ENCODE measurements at places on chromosomes 7 and 10.

DNA sequence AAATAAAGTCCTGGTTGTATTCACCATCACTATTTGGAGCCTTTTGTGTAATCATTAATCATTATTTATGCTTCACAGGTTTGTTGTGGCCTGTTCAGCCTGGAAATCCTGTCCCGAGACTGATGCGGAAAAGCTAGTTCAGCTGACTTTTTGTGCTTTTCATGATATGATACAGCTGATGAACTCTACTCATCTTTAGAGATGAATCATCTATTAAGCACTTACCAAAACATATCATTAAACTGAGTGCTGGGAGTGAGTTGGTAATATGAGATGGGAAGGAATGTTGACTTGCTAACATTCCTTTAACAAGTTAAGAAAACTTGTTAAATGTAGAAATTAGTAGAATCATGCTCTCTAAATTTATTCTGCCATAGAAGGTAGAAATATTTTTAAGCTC lies 53.0 kb downstream of the CROT start:
- no peak for DNase-seq

GRCh38 chr10:70221030-70221429 lies 12.2 kb downstream of the PPA1 start:
- no peak for DNase-seq

DNA sequence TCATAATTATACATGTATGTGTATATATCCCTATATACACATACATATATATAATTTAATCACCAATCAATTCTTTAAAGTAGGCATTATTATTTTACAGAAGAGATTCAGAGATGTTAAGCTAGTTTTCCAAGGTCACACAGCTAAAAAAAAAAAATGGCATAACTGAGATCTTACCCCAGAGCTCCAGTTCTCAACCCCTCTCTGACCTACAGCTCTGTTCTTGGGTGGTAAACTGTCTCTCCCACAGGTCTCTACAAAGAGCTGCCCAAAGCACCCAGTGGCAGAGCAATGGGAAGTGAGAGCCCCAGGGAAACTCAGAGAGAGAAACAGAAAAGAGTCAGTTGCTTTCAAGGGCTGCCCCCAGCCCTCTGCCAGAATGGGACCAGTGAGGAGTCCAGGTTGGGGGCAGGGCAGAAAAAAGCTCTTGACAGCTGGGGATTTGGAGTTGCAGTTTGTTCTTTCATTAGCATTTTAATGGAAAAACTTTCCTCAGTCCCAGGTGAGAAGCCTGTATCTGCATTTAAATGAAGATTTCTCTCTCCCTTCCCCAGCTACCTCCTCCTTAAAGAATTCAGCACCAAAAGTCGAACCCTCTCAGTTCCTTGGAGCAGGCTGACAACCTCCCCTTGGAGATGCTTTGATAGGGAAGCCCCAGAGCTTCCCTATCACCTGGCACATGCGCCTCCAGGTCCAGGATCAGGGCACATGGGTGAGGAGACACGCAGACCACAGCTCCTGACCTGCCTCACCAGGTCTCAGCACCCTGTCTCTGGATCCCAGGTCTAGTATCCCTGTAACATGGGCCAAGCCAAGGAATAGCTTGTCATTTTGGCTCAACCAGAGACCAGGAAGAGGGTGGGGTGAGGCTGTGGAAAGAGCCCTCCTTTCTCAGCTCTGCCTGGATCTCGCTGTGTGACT lies 388.1 kb downstream of the PLXNA4 start:
- no peak for DNase-seq

GRCh38 chr7:15279640-15280039 lies 282.2 kb downstream of the AGMO start:
- DNase-seq, result no peak

GRCh38 chr7:70325509-70326101 lies 727.3 kb downstream of the AUTS2 start:
- DNase-seq, result no peak

DNA sequence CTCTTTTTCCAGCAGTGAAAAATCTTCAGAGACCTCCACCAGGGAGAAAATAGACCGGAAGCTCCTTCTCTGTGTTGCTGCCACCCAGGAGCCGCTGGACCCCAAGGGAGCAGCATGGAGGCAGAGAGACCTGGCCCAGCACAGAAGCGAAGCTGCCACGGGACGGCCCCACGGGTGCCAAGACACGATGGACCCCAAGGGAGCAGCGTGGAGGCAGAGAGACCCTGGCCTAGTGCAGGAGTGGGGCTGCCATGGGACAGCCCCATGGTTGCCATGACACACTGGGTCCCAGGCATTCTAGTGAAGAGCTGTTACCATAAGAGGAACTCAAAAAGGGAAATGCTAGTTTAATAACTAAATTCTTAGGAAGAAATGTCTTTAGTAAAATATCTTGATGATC lies 186.3 kb downstream of the PTPRN2 start:
- DNase-seq, result no peak

- DNase-seq, result no peak
Measured at GRCh38 chr10:109922358-109922975, 844 bp downstream of the XPNPEP1 start.

- DNase-seq, result no peak
Measured at GRCh38 chr10:101560298-101561067, 27.6 kb downstream of the POLL start.

DNA sequence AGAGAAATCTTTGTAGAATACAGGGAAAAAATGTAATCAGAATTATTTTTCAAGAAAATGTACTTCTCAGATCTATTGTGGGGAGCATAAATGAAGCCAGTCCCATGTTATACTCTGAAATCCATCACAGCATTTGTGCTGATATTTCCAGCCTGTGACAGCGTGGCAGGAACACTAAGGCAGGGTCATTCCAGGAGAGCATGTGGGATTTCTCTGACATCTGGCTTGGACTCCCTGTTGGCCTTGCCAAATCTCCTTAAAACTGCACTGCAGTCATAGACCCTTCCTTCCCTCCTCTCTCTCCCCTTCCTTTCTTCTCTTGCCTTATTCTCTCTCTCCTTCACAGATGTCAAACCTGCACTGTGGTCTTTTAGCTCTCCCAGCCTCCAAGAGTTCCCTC lies 6.5 kb upstream of the TSPAN13 start:
- DNase-seq, result no peak

DNA sequence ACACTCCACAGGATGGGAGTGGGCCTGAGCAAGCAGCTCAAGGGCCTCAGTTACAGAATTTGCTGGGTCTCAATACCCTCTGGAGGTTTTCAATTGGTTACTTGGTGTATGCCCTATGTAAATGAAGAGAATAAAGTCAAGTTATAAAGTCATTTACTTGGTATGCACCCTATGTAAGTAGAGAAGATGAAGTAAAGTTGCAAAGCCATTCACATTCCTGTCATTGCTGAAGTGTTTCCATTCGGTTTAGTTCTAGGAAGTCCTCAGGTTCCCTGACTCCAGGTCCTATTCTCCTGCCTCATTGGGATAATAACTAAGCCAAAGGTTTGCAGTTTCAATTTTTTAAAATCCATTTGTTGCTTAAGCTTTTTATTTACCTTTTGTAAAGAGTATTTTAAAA lies 272.6 kb upstream of the NPSR1 start:
- DNase-seq, result no peak

- DNase-seq, result no peak
Measured at GRCh38 chr10:93601146-93601773, at the start of gene RBP4. Gene RBP4 (minus strand): TSS chr10:93601235. CDS start chr10:93601028, 207 bp downstream.

- DNase-seq, result no peak
Measured at GRCh38 chr7:35550831-35551230, 144.1 kb downstream of the HERPUD2 start.

DNA sequence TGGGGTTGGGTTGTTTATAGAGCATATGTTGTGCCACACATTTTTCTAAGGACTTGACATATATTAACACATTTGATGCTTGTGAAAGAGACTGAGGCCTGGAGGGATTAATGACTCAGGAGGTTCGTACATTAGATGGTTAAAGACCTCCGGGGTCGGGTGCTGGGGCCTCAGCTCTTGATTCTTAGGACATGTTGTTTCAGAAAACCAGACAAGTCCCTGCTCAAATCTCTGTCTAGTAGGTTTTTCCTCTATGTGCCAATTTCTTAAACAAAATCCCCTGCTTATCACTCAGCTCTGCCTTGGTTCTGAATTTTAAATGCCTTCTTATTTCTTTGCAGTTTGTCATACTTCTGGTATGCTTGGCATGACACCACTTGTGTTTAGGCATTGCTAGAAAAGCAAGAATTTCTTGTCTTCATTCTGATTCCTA lies 5.8 kb downstream of the UPP1 start:
- no peak for DNase-seq

DNA sequence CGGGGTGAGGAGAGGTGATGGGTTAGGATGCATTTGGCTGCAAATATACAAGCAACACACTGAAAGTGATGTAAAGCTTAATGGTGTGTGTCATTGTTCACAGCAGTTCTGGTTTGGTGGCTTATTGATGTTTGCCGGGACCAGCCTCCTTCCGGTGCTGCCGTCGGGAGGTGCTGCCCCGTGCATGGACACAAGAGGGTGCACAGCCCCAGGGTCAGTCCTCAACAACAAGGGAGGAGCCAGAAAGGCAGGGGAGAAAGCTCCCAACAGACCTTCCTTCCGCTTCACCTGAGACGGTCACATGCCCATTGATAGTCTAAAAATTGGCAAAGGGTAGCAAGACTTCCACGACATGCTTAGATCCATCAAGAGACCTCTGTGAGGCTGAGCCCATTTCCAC lies 9.5 kb downstream of the RNF32 start:
- no peak for DNase-seq

DNA sequence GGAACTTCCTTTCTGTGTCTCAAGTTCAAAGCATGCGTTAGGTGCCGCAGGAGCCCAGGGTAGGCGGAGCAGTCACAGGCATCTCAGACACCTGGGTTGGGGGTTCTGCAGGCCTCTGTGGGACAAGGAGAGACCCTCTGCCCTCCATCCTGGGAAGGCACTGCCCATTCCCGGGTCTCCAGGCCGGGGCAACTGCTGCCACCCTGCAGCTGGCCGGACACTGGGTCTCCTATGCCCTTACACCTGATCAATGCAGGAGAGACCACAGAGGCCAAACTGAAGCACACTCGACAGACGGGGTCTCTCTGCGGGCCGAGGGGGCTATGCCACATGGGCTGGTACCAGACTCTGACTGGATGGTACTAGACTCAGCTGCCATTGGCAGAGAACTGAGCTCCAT lies 36.9 kb downstream of the YKT6 start:
- DNase-seq, result no peak

DNA sequence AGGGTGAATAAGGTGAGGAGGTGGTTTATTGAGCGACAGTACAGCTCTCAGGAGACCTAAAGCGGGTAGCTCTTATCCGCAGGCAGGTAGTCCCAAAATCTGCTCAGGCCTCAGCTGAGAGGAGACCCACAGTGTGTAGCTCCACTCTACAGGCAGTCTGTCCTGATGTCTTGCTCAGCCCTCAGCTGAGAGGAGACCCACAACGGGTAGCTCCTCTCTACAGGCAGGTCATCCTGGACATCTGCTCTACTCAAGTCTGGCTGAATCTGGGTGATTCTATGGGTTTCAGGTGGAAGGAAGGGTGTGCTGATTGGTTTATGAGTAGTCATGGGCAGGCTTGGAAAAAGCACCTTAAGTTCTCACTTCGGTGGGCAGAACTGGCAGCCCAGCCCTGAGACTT lies 55.6 kb upstream of the ABCB5 start:
- no peak for DNase-seq

DNA sequence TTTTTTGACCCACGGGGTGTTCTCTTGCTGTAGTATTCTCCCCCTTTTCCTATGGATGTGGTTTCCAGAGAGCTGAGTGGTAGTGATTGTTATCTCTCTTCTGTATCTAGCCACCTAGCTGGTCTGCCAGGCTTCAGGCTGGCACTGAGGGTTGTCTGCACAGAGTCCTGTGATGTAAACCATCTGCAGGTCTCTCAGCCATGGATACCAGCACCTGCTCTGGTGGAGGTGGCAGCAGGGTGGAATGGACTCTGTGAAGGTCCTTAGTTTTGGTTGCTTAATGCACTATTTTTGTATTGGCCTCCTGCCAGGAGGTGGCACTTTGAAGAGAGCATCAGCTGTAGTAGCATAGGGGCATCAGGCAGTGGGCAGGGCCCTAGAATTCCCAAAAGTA lies 851 bp downstream of the HYAL4 start:
- no peak for DNase-seq

DNA sequence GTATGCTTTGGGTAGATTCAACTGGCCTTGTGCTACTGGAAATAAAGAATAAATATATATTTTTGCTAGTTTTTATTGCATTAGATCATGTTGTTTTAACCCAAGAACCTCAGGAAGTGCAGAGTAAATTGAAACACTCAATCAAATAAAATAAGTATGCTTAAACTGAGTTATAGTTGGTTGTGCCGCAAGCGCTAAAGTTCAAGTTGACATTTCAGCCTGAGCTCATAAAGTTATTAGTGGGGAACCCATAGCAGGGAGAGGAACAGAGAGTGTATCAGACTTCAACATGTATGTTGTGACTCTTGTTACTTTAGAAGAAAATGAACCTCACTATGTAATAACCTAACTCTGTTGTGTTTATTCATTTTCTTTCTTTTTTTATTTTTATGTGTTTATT lies 25.2 kb upstream of the BAMBI start:
- no peak for DNase-seq

DNA sequence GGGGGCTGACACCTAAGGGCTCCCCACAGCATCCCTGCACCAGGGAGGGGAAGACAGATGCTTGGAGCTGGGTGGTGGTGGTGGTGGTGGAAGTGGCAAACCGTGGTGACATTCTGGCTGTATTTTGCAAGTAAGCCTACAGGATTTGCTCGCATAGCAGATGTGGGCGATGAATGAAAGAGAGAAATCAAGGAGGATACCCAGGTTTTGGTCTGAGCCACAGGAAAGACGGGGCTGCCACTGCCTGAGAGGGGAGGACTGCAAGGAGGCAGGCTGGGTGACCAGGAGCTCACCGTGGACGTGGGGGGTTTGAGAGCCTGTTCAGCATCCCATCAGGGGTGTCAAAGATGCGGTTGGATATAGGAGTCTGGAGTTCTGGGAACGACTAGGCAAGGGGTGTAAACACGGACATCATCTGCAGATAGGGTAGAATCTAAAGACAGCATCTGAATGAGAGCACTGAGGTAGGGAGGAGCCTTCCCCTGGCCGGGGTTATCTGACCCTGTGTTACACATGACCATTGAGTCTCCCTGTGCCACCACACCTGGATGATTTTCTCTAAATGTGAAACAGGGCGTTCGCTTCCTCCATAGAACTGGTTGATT lies 49.7 kb downstream of the TSPAN15 start:
- no peak for DNase-seq

- DNase-seq, result no peak
Measured at GRCh38 chr7:32515890-32516550, 20.7 kb downstream of the AVL9 start.

- no peak for DNase-seq
Measured at GRCh38 chr10:31730776-31731175, 197.9 kb downstream of the ARHGAP12 start.
